NCI-H1092 (cell line): ENCODE measurements at places on chromosomes 2 and 18.

DNA sequence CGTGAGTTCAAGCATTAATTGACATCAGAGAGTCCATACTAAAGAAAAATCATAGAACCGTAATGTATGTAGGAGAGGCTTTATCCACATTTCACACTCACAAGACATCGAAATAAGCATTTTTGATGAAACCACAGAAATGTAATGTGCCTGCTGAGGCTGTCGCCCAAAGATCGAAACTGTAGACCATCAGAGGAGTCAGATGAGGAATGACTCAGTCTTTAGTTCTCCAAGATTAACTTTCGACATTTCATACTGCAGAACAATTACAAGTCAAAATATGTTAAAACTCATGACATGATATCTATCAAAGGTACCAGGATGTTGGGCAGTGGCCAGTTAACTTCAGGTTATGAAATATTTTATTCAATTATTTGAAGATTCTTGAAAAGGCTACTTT lies 79.6 kb downstream of the RAB31 start:
- DNase-seq: no peak

DNA sequence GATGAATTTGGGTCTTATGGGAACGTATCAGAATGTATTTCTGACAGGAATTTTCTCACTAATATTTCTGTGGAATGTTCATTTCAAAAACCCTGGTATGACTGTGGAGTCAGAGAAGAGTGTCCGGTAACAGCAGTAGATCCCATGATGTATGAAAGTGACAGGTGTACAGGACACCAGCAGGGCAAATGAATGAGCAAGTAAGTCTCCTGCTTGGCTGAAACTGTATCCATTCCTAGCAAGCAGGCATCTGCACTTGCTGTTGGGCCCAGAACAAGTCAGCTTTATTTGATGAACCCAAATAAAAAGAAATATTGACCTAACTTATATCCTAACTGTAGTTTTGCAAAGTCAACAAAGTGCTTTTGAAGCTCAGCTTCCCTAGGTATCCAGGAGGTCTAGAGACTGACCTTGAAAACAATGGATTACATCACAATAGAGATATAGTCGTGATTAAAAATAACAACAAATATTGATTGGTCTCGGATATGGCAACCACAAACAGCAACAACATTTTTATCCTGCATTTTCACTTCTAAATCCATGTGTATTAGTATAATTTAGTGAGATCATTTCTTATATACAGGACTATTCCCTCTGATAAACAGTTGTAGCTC lies 37.6 kb downstream of the NXPH2 start:
- DNase-seq: no peak

- DNase-seq: no peak
These were observed 31.1 kb downstream of the HDAC4 start for GRCh38 chr2:239369631-239370161.

DNA sequence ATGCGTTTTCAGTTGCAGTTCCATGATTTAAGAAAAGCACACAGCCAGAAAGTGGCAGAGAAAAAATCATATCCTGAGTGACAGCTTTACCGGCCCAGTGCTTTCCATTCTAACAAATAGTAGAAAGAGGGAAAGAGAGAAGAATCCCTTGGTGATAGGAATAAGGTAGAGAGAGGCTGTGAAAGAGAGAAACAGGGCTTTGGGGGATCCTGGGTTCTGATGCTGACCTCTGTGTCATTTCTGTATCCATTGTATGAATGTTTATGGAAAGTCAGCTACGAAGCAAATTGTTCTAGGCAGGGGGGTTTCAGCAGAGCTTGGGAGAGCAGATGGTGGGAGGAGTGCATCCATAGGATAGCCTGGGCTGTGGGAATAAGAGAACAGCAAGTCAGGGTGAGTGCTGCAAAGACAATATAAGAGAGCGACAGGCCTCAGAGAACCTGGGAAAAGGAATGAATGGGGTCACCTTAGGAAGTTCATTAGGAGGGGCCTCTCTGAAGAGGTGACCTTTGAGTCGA lies 203.4 kb upstream of the TNP1 start:
- no peak for DNase-seq
